ENCODE measurements at places on chromosomes 4 and X.

GRCh38 chrX:29535212-29536162, 679.9 kb upstream of the MAGEB2 start:
- DNase-seq: no peak

DNA sequence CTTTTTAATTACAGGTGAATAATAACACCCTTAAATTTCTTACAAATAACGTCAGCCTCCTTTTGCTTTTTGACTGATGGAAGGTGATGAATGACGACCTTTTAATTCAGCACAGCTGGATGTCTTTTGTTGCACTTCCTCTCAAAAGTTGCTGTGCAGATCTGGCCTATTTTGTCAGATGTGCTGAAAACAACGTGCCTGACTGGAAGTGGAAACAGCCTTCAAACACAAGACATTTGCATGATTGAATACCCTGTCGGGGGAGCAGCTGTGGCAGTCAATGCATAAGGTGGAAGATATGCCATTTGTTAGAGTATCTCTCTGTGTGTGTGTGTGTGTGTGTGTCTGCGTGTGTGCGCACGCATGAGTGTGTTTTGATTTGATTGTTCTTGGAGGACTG, 579.7 kb downstream of the SPRY1 start:
- DNase-seq: no peak

GRCh38 chr4:46908148-46908547, 897 bp downstream of the COX7B2 start:
- no peak for DNase-seq

DNA sequence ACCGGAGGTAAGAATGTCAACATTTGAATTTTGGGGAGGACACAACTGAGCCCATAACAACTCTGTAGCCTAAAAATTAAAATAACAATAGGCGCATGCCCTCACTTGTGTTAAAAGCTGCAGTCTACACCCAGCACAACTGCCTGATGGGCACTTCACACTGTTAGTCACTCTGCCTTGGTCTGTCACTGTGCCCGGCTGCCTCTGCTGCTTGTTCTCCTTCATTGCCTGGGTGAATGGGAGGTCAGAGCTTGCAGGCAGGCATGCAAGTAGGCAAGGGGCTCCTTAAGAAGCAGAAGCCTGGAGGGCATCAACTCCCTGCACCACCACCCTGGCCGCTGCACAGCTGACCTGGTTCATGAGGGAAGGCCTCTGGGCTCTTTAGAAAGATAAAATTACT, 374.8 kb downstream of the MID1IP1 start:
- no peak for DNase-seq

GRCh38 chr4:54102531-54103106, 2.7 kb downstream of the GSX2 start:
- no peak for DNase-seq

DNA sequence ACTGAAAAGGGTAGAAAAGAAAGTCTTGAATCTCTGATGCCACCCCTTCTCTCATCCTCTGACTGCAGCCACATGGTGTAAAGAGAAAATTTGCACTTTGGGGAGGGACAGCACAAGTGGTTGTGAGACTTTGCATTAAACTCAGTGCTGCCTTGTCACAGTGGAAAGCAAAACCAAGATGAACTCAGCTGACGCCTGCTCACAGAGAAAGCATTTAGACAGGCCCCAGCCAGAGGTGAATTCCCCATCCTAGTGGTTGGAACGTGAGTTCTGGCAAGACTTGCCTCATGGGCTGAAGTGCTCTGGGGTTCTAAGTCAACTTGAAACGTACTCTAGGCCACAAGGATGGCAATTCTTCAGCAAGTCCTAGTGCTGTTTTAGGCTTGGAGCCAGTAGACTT, 1101.4 kb downstream of the ADGRL3 start:
- DNase-seq: no peak

DNA sequence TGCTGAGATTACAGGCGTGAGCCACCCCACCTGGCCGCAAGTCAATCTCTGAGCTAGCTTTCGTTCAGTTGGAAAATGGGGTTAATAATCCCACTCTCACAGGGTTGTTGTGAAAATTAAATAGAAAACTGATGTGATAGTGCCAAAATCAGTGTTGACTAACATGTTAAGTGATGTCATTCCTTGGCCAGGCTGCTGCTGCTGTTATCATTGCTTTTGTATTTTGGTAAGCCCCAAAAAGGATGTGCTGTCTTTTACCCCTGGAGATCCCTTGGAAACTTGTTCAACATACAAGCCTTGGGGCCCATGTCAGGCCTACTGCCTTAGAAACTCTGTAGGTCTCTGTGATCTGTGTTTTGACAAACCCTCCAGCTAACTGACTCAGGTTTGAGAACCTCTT, 106.3 kb downstream of the AFF1 start:
- no peak for DNase-seq

DNA sequence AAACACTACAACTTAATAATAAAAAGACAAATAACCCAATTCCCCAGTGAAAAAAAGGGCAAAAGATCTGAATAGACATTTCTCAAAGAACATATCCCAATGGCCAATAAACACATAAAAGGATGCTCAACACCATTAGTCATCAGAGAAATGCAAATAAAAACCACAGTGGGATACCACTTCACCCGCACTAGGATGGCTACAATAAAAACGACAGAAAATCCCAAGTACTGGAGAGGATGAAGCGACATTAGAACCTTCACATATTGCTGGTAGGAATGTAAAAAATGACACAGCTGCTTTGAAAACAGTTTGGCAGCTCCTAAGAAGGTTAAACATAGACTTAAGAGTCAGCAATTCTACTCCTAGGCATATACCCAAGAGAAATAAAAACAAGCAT, 140.6 kb upstream of the ARX start:
- DNase-seq: no peak

DNA sequence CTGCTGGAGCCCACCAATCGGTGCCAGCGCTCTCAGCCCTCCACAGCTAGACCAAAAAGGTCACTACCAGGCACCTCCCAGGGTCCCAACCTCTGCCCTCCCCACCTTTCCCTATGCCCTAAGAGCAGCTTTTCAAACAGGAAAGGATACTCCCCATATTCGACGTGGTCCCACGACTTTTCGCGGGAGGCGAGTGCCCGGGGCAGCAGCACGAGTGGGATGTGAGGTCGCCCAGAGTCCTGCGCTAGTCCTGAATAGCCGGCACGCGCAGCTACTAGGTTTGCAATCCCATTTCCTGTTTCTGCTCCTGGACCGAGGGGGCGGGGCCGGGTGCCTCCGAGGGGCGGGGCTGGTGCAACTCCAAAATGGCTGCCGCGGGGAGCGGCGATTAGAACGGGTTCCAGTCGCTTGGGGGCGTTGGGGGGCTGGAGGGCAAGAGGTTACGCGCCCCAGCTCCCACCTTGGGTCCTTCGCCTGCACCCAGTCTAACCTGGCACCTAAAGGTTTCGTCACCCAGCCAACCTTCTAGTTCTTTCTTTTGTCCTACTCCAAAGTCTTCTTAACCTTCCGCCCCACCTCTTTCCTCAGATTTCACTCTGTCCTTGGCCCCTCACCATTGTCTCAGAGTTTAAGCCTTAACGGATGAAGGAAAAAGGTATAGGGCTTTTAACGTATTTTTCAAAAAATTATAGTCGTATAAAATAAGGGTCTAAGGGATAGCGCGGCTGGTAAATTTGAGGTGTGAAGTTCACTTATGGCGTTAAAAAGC, 85.0 kb upstream of the TENT5D start:
- no peak for DNase-seq

Data from stimulated activated CD8-positive, alpha-beta memory T cell treated with anti-CD3 and anti-CD28 coated beads, Interleukin-7, amount 100 ng/mL, for 1 hour (primary cell).